ENCODE measurements at places on chromosomes 5 and 9.

DNA sequence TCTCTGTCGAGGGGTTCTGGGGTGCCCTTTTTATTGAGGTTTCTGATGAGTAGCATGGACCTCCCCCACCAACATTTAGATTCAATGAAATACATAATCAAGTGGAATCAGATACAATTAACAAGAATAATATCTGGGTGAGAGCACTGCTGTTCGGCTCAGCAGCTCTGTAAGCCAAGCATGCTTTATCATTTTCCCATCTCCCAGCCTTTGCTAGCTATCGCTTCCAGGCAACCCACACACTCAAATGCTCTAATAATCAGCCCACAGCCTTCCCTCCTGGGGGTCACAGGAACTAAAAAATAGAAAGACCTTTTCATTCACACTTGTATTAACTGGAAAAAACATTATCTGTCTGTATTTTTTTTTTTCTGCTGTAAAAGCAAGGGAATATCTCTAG is 8.9 kb downstream of the PLPPR1 start:
- no peak for DNase-seq

- DNase-seq, result no peak
Measured at GRCh38 chr5:169126481-169127021, 174.4 kb downstream of the SLIT3 start.

DNA sequence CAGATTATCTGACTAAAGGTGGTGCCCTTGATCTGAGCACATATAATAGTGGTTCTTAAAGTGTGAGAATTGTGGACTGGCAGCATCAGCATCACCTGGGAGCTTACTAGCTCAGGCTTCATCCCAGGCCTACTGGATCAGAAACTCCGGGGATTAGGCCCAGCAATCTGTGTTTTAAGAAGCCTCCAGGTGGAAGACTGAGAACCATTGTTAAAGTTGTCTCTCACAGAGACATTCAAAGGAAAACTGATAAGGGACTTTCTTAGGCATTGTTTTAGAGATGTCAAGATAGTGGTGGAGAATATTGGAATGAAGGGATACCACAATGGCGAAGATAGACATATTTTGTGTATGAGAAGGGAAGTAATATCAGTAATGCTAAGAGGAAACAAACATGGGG is 59.5 kb downstream of the STX17 start:
- no peak for DNase-seq

DNA sequence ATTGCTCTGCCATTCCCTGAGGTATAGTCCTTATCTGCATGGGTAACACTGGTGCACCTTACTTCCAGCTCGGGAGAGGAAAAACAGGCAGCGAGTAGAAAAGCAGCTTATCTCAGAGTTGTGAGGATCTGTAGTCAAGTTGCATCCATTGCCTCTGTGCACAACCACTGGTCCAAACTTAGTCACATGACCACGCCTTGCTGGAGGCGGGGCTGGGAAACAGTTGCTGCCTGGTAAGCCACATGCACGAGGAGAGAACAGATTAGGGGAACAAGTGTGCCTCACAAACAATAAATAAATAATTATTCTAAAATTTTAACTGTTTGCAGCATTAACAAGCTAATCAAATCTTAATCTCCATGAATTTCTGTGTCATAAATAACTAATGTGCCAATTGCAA is 18.6 kb downstream of the ZNF622 start:
- DNase-seq, result no peak

DNA sequence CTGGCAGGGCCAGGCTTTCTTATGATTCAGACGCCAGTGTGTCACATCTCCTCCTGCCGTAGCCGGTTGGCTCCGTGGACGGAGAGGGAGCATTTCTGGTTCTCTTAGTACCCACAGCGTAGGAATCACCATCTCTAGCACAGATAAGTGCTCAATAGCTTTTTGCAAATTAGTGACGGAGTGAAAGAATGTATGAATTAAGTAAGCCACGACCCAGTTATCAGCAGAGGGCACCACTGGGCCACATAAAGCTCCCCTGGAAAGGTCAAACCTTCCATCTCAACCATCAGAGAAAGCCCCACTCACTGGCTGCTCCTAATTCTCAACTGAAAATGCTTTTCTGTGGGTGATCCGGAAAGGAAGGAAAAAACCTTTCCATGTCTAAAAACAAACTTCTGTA is 317.0 kb upstream of the ADCY2 start:
- DNase-seq, result no peak

DNA sequence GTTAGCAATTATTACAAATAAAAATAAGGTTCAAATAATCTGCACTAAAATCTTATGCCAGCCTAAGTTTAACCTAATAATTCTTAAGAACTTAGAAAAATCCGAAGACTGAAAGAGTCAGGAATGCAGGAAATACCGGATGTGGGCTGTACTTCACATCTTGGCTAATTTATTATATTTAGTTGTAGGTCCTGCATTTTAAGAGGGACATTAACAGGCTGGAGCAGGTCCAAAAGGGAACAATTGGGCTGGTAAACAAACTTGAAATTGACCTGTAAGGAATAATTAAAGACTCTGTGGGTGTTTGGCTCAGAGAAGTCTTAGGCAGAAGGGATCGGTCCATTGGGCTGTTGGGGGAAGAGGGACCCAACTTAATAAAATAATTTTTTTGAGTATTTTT is 18.4 kb downstream of the GLRA1 start:
- DNase-seq, result no peak

DNA sequence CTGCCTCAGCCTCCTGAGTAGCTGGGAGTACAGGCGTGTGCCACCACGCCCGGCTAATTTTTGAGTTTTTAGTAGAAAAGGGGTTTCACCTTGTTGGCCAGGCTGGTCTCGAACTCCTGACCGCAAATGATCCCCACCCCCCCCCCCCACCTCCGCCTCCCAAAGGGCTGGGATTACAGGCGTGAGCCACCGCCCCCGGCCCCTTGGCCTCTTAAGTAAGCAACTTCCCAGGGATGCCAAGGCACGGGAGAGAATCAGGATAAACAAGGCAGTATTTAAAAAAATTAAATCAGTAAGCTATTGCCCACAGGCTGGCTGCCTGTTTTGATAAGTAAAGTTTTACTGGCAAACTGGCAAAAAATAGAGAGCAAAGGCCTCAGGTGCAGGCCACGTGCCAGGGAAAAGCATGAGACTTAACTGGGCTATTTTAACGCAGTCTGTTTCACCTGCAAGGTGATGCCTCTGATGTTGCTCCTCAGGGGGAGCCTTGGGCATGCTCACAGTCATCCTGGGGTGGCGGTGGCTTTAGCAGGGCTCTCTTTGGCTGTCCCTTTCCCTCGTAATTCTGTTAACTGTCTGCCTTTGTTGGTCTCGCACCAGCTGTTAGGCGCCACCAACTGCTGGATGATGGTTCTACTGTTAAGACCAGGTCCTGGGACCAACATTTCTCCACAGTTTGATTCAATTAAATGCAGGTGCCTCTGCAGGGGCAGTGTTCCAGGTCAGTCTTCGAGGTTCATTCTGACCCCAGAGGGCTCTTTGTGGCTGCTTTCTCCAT is 19.4 kb upstream of the RNF130 start:
- DNase-seq, result no peak

DNA sequence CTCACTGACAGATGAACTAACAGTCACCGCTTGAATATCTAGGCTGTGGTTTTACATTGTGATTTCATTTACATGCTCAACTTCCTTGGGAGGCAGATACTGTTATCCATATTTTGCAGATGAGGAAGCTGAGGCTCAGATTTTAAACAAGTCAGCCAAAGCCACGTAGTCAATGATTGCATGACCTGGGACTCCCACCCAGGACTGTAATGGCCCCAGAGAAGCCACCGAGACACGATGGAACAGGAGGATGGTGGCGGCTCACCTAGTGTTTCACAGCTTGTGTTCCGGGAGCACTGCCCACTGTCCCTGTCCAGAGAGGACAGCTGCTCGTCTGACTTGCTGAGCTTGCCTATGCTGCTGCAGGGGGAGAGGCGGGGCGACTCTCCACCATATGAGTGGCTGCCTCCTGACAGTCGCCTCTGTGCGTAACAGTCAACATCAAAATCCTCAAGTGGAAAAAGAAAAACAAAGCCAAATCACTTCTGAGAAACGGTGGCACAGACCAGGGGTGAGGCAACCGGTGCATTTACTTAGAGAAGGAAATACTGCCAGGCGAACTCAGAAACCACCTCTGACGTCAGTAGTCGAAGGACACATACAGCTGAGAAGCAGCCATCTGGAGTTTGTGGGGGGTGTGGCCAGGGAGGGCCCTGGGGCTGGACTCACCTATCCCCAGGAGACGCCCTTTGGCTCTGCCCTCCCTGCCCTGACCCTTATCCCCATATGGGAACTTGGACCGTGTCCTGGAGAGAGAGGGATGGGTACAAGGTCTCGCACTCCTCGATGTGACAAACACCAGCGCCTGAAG is 82.5 kb downstream of the PRRT1B start:
- no peak for DNase-seq

DNA sequence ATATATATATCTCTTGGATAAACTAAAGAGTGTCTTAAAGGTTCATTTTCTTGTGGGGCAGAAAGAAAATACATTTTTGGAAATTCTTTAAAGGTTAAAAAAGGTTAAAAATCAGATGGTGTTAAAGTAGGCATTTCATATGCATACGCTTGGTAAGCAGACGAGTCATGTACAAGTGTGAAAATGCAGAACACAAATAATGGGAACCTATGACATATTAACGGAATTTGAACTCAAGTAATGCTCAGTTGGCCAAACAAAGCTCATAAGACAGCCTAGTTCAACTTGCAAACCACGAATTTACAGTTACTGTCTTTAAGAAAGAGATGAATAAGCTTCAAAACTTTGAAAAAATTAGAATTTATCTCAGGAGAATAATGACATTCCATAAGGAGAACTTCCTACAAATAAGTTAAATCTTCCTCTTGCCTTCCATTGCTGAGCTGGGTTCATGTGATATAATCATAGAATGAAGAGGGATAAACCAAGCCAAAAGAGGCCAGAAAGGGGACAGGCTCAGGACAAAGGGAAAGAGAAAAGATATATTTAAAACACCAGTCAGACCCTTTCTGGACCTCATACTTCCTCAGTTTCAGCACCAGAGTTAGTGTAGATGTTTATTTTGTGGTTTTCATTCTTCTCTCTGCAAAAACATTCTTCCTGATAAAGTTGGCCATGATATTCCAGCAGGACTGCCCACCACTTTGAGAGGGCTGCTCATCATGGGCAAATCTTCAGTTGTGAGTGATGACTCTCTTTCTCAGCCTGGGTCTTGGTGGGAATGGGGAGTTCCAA is 256.7 kb upstream of the CD180 start:
- no peak for DNase-seq

DNA sequence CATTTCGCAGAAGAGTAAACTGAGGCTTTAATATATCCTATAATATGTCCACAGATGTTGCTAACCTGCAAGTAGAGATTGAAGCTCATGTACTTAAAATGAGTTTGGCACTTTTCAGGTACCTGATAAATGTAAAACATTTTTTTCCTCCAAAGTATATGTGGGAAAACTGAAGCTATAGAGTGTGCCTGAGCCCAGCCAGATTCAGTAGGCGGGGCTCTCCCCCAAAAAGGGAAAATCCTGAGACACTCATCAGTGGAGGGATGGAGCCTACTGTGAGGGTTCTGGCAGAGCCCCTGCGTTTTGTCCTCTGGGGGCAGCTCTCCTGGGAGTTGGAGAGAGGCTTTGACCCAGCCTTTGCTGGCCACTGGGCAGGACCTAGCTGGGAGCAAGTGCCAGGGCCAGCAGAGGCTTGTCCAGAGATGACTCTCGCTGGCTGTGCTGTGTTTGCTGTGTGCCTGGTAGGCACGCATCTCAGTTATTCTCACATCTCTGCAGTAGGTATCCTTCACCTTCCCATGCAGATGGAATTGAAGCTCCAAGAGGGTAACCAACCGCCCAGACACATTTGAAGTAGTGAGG is 81.1 kb upstream of the SPRY4 start:
- no peak for DNase-seq

- DNase-seq, result no peak
Measured at GRCh38 chr9:105069696-105070095, 141.7 kb upstream of the ABCA1 start.

GRCh38 chr5:138898299-138898698 is 23.2 kb upstream of the LRRTM2 start:
- no peak for DNase-seq

DNA sequence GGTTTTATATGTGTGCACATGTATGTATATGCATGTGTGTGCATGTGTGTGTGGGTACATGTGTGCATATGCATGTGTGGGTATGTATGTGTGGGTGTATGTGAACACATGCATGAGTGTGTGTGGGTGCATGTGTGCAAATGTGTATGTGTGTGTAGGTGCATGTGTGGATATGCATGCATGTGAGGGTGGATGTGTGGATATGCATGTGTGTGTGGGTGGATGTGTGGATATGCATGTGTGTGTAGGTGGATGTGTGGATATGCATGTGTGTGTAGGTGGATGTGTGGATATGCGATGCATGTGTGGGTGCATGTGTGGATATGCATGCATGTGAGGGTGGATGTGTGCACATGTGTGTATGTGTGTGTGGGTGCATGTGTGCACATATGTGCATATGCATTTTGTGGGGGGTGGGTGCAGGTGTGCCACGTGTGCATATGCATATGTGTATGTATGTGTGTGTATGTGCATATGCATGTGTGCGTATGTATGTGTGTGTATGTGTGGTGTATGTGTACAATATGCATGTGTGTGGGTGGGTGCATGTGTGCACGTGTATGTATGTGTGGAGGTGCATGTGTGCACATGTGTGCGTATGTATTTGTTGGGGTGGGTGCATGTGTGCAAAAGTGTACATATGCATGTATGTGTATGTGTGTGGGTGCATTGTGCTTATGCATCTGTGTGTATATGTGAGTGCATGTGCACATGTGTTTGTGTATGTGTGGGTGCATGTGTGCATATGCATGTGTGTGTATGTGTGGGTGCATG is 144.2 kb downstream of the GAS1 start:
- DNase-seq, result no peak

- DNase-seq, result no peak
Measured at GRCh38 chr5:68711293-68712200, 382.3 kb upstream of the SLC30A5 start.

DNA sequence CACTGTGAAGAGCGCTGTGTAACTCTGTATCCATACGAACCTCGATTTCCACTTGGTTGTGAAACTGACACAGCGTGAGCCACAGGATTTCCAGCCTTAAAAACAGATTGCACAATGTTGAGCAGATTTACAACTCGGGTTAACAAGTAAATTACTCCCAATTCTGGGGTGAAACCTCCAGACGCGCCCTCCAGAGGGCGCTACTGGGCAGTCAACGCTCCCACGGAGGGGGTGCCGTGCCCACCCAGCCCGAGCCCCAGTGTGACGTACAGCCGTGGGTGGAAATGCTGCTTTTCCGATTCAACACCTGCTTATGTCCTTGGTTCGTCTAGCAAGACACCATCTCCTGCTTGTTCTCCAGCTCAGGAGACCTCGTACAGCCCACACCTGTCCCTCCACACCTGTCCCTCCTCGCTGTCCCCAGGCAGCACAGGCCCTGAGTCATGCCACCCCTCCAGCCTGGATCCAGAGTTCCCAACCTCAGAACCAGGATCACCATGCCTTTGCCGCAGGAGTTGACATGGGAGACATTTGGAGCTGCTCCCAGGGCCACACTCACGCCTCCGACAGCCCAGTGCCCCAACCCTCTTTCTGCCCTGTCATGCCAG is 34.4 kb upstream of the SLC6A3 start:
- no peak for DNase-seq
